ENCODE measurements at places on chromosomes 6 and 20.

GRCh38 chr6:111215131-111215530 is 127.8 kb downstream of the SLC16A10 start:
- H3K4me1 ChIP-seq: no peaks in the 10 kb centered on the region
- H3K36me3 ChIP-seq: no peaks in the 10 kb centered on the region
- H3K4me3 ChIP-seq: no peak overlapping the region

- H3K27me3 ChIP-seq: no peaks in the 10 kb centered on the region
- peaks cover 4% of the 10 kb centered on the region for H3K36me3 ChIP-seq
- no peak for DNase-seq
- no peak overlapping the region for H3K4me3 ChIP-seq
- peaks cover 34% of the 10 kb centered on the region for H3K4me1 ChIP-seq
These were observed 11.6 kb downstream of the RREB1 start for GRCh38 chr6:7119272-7119801.

DNA sequence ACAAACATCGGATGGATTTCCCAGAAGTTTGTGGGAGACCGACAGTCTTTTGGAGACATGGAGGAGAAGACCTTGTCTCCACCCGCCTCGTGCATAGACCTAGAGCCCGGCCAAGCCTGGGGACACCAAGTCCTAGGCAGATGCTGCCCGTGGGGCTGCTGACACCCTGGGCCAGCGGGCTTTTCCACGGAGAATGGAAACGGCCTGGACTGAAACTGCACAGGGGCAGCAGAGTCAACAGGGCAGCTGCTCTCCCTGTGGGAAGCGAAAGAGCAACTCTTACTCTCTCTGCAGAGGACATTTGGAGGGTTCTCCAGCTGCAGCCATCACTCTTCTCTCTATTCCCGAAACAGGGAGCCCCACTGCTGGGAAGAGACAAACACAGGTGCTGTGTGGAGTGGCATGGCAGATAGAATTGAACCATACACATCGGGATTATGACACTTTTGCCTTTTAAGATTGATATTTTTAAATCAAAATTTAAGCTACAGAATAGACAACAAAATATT is 401.2 kb downstream of the THBS2 start:
- H3K4me1 ChIP-seq: no peaks in the 10 kb centered on the region
- no peaks in the 10 kb centered on the region for H3K27me3 ChIP-seq
- DNase-seq: no peak
- H3K36me3 ChIP-seq: no peaks in the 10 kb centered on the region
- no peak overlapping the region for H3K4me3 ChIP-seq

DNA sequence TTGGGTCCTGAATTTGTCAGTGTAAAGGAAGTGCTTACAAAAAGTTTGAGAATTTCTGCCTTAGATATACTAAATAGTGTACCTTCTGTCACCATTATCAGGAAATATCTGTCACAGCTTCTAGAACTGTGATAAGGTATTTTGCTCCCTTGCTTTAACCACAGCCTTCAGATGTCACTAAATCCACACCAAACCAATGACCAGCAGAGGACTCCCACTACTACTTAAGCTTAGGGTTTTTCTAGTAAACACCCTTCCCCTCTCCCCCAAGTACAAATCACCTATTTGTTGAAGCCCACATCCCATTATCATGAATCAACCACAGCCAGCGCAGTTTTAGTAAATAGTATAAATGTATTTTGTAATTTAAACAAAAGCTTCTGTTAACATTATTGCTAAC is 8.6 kb upstream of the JPH2 start:
- H3K4me1 ChIP-seq: no peaks in the 10 kb centered on the region
- H3K27me3 ChIP-seq: no peaks in the 10 kb centered on the region
- no peak overlapping the region for H3K27ac ChIP-seq
- no peak overlapping the region for H3K4me3 ChIP-seq
- H3K36me3 ChIP-seq: peaks cover 27% of the 10 kb centered on the region

DNA sequence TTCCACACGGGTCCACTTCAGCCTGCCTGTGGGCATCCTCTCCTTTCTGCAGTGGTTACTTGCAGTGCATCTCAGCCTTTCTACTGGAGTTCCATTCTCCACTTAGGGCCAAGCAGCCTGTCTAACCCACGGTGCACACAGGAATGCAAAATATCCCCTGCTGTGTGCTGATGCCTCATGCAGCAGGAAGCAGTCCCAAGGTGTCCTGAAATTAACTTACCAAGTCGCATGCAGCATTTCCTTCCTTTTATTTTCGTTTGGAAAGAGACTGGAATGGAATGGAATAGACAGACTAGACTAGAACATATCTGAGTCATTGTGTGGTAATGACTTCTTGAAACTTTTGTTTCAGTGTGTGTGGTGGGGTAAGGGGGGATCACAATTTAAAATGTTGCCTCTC is 25.9 kb upstream of the FOXQ1 start:
- no peak overlapping the region for H3K27ac ChIP-seq
- no peak for DNase-seq
- no peaks in the 10 kb centered on the region for H3K27me3 ChIP-seq
- peaks cover 9% of the 10 kb centered on the region for H3K4me1 ChIP-seq
- no peak overlapping the region for H3K4me3 ChIP-seq
- H3K36me3 ChIP-seq: no peaks in the 10 kb centered on the region
